Aorta (tissue), 5 donors: ENCODE measurements at places on chromosomes 6 and 20. TPM values are rescaled to one million over a fixed set of nuclear protein-coding genes. Genes with fewer than 3 reads are reported as not detected.

GRCh38 chr20:56833427-56833826 lies 204.3 kb downstream of the TFAP2C start:
- DNase-seq = no peak

- no peak for DNase-seq
Measured at GRCh38 chr6:158892266-158892665, 73.1 kb upstream of the EZR start.

Gene MUCL3
- not detected for total RNA-seq

Gene SMLR1
- total RNA-seq = not detected

DNA sequence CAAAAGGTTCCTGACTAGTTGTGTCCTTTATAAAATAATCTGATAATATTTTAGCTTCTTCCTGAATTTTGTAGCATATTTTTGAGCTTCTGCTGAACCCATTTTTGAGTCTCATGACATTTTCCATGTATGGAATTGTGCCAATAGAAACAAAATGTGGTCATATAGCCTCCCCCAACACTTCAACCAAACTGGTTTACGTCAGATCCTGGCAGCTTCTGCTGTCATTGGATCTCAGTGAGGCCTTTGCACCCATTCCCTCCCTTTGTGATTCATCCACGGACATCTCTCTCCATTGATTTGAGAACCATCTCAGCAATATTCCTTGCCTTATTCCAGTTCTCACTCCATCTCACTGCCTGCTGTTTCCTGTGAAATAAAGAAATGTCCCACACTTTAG lies 166.0 kb upstream of the PROKR2 start:
- DNase-seq = no peak

GRCh38 chr20:310645-311044 lies 13.3 kb downstream of the ZCCHC3 start:
- no peak for DNase-seq

Gene RFX6
- total RNA-seq = not detected

- no peak for DNase-seq
Measured at GRCh38 chr20:25037288-25038102, 20.4 kb downstream of the ACSS1 start.

GRCh38 chr20:47652301-47652700 lies 133.0 kb downstream of the SULF2 start:
- DNase-seq = no peak

Gene HEY2
- 19.1 TPM for total RNA-seq

Gene SCAND1
- total RNA-seq = 47.7 TPM
